ENCODE measurements at places on chromosomes 13 and 19.

DNA sequence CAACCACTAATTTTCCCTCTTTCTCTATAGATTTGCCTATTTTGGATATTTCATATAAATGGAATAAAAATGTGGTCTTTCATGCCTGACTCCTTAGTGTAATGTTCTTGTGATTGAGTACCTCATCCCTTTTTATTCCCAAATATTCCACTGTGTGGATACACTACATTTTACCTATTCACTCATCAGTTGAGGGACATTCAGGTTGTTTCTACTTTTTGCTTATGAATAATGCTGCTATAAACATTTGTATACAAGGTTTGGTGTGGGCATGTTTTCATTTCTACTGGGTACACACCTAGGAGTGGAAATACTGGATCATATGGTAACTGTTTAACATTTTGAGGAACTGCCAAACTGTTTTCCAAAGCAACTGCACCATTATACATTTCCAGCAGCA is 5.1 kb upstream of the WBP4 start:
- no peak for DNase-seq

DNA sequence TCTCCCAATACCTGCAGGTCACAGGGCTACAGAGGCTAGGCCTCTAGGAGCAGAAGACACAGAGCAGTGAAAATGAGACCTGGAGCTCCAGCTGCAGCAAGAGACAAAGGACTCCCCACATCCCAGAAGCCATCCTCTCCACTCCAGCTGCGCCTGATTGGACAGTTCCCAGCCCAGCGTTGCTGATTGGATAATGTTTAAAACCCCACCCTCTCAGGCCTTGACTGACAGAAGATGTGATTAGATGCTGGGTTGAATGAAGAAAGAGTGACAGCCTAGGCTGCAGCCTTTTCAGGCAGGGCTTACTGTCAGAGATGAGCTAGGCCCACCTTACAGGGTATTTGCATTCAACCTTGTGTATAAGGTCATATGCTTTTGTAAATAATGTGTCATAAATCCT is 59.4 kb downstream of the ZNF708 start:
- no peak for DNase-seq

DNA sequence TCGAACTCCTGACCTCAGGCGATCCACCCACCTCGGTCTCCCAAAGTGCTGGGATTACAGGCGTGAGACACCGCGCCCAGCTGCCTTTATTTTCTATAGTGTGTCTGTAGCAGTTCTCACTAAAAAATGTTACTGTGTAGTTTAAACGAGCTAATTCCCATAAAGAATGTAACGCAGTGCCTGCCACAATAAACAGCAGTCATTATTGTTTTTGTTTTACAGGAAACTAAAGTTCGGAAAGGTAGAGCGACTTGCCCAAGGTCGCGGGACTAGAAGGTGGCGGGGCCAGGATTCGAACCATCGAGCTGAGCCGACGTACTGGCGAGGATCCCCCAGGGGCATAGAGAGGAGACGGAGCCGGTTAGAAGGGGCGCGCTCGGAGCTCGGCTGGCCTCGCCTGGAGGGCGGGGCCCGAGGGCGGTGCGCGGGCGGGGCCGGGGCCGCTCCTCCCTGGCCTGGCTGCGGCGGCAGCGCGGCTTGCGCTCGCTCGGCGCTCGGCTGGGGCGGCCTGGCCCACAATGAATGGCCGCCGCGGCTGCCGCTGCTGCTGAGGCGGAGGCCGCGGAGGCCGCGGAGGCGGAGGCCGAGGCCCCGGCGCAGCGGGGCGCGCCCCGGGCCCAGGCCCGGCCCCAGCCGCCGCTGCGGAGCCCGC is at the start of gene NACC1:
Gene NACC1 (plus strand): TSS at position 493 of the 652 bp plus-strand sequence. CDS start 16,944 bp downstream, outside the sequence.
- DNase-seq: peak; percentile 86

DNA sequence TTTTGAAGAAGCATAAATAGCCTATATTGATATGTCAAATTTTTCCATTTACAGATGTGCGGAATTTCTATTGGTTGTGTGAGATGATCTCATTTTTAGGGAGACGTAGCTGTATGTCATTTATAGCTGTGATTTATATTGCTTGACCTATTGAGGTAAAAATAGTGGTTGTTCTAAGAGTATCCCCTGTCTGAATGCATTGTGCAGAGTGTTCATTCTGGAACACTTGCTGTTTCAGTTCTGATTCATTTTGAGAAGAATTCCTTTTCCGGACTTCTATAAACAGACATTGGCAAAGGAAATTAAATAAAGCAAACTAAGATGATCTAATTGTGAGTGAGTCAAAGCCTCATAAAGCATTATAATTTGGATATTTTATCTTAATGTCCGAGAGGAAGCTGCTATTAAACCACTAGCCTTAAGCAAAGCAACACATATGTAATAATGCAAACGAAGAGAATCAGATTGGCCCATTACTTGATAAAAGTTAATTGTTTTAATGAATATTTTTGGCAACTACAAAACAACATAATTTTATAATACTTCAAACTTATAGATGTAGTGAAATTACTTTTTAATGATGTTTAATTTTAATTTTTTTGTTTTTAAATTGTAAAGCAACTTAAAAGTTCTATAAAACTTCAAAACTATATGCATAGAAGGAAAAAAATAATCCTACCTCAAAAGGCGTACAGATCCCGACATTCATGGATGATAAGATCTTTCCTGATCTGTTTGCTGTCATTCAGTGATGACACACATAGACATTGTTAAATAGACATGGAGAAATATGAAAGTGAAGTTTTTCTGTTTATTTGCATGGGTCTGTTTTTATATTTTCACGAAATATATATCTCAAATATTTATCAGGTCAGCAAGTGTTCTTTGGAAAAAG is 942.6 kb upstream of the SLC10A2 start:
- DNase-seq: no peak

- no peak for DNase-seq
Observed at GRCh38 chr13:65744836-65745235, 1485.3 kb downstream of the PCDH9 start.

GRCh38 chr13:96844616-96845015 is 149.7 kb downstream of the OXGR1 start:
- no peak for DNase-seq

GRCh38 chr13:113598481-113598880 is 13.9 kb downstream of the TFDP1 start:
- no peak for DNase-seq
